ENCODE measurements at places on chromosomes 5 and 9.
A peak's percentile ranks its signal among the peaks of the same experiment; 100 is the strongest.

DNA sequence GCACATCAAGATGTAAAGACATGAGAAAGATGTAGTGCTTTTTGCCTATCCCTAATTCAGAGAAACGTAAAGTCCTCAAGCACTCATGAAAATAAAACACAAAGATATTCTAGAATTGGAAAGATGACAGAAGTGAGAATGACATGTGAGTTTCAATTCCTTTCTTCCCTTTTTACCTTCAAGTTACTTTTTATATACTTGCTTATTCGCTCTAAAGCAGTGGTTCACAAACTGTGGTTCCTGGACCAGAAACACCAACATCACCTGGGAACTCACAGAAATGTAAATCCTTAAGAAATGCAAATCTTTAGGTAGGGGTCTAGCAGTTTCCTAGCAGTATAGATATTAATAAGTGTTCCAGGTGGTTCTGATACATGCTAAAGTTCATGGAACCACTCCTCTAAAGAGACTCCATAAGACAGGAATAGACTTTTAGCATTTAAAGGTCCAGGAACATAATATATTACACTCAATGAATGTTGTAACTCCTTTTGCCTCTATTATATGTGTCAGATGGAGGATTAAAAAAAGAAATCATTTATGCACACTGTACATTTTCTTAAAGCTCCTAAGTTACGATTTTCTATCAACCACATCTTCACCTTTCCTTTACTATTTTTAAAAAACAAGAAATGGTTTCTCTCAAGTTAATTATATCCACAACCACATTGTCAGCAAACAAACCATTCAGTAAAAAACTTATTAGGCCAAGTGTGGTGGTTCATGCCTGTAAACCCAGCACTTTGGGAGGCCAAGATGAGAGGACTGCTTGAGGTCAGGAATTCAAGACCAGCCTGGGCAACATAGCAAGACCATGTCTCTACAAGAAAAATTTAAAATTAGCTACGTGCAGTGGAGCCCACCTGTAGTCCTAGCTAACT is 39.9 kb downstream of the ERP44 start:
- no peak for DNase-seq

DNA sequence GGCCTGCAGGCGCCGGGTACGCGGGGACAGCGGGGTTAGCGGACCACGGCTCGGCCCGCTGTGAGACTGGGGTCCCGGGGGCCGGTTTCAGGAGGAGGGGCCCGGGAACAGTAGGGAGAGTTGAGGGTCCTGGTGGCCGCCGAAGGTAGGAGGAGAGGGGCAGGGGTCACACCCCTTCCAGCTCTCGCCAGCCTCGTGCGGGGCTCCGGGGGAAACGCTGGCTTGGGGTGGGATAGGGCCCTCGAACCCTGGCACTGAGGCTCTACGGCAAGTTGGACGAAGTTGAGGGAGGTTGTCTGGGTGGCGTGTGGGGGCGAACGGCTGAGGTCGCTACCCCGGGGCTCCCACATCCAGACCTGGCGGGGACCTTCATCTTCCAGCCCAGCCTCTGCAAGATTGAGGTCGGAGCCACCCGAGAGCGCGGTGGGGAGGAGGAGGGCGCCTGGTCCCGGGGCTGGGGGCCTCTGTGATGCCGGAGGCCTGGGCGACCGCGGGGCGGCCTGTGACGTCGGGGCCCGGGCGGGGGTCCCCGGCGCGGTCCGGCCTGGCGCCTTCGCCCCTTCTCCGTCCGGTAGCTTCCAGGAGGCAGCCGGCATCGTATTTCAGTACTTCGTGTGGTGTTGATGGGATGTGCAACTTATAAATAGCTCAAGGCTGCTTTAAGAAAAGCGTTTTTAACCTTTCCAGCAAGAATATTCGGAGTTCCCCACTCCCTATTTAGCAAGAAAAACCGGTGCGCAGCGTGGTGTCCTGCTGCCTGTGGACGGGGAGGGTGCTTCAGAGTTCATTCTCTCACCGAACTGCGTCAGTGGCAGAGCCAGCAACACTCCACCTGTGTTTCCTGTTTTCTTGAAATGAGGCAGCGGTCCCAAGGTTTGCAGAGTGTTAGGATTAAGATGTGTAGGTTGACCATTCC is 902 bp downstream of the HABP4 start:
- peak; percentile 59 for DNase-seq

DNA sequence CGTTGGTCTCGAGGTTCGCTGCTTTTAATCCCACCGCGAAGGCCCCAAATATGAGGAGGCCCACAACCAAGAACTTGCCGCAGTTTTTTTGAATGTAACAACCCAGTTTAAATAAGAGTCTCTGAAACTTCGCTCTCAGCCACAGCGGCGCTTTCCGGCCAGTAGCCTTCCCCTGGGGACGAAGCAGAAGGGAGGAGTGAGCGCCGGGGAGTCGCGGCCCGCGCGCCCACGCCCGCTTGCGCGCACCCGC is 10.4 kb downstream of the PTCH1 start:
- no peak for DNase-seq

DNA sequence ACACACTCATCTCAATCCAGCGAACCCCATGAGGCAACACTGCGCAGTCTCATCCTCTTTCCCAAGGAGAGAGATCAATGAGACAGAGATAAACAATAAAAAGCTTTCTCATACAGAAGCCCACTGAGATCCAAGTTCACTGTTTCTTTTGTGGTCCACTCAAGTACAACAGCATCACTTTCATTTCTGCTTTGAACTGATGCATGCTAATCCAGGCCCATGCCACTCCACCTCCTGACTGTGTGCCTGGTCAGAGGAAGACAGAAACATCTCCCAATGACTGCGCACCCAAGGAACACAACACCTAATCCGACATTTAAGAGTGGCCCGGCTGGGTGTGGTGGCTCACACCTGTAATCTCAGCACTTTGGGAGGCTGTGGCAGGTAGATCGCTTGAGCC is 104.0 kb downstream of the SERINC5 start:
- no peak for DNase-seq

DNA sequence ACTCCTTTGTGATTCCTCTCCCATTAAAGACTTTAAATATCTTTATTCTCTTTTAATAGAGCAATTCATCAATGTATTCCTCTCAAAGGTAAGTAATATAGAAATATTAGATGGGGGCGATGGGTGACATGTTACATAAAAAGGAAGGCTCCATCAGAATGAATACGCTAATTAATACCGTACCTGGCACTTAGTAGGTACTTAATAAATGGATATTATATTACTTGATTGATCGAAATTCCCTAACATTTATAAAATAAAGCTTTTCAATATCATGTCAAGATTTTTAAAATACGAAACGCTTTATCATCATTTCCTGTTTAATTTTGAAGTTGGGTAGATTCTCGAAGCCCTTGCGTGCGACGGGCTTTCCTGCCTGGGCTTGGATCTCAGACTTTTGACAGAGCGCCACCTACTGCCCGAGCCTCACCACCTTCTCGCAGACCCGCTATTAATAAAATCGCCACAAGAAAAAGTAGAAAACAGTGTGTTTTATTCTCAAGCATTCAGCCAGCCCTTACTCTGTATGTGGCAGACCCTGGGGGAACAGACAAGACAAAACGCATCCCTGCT is 99.4 kb downstream of the C5orf15 start:
- peak; percentile 68 for DNase-seq

- no peak for DNase-seq
Observed at GRCh38 chr9:4579001-4579400, 83.1 kb upstream of the PLPP6 start.

DNA sequence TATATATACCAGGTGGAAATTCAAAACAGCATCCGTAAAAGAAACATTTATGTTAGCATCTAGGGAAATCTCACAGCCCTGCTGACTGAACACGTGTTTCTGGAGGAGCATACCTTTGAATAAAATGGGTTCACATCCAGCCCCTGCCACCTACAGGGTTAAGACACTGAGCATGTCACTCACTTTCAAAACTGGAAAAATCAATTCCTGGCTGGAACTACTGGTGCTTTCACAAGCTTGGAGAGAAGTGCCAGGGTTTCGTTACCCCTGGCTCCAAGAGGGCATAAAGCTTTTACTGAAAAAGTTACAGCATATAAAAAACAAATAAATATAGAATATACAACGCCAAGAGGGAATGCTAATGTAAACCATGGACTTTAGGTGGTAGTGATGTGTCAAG is 48.0 kb downstream of the SERINC5 start:
- DNase-seq: no peak

- peak; percentile 29 for DNase-seq
Observed at GRCh38 chr5:158812408-158812807, 287.3 kb downstream of the EBF1 start.

All from activated T-cell treated with anti-CD3 and anti-CD28 coated beads, Interleukin-2, amount 50 U/mL, for 1 hour (primary cell).